ENCODE measurements at places on chromosomes 12 and 14.

GRCh38 chr12:26828280-26829073, 4.5 kb downstream of the ITPR2 start:
- DNase-seq: no peak

GRCh38 chr14:52219488-52220084, 47.9 kb upstream of the PTGDR start:
- peak; percentile 47 for DNase-seq

DNA sequence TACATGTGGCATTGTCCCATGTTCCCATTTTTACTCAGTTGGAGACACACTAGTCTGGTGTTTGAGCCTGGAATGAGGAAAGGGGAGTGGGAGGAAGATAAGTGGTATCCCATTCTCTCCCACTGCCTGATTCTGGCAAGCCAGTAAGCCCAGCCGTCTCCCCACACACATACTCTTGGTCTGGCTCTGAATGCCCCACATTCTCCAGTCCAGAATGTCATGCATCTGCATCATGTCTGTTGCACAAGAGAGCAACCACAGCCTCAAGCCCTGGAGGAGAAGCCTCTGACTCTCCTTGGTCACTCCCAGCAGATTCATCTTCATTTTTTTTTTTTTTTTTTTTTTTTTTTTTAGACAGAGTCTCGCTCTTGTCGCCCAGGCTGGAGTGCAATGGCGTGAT, 48.0 kb downstream of the DRAM1 start:
- DNase-seq: no peak

GRCh38 chr12:47868552-47869031, 36.2 kb downstream of the VDR start:
- DNase-seq: no peak

DNA sequence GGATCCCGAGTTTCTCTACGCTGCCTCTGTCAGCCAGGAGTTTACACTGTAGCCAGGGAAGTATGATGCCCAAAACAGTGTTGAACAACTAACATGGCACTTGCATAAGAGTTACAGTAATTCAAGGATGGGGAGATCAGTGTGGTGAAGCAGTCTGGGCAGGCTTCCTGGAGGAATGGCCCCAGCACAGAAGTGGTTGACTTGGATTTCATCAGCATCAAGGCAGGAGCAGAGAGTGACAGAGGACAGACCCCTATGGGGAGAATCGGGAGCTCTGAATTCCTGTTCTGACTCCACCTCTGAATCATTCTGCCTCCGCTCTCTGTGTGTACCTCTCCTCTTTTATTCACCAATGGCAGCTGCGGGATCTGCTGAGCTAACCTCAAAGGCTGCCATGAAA, 124.5 kb downstream of the KCNA5 start:
- no peak for DNase-seq
